Omental fat pad (tissue), 4 donors: ENCODE measurements at places on chromosomes 6 and 20.

GRCh38 chr6:88119769-88120168 lies 46.4 kb downstream of the CNR1 start:
- no peak for DNase-seq

DNA sequence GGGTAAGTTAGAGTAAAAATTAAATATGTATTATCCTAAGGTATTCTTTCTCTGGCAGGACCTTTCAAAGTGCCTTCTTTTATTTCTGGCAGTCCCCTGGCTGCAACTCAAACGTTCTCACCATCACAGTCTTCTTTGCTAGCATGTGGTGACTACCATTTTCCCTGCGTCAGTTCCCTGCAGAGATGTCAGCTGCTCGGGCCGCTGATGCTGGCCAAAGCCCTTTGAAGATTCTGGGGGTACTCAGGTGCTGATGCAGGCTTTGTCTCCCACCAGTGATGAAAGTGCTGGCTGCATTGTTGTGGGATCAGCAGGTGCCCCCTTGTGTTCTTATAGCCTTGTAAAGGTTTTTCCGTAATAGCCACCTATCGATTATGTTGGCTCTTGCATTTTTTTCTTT lies 140.1 kb downstream of the BTBD3 start:
- DNase-seq: no peak

GRCh38 chr20:52078289-52078688 lies 113.3 kb downstream of the ZFP64 start:
- DNase-seq: no peak

- DNase-seq: no peak
These were observed 34.0 kb upstream of the FOXO3 start for GRCh38 chr6:108526739-108527174.

- no peak for DNase-seq
These were observed 72.4 kb upstream of the TMEM181 start for GRCh38 chr6:158487495-158487894.
